ENCODE measurements at places on chromosomes 5 and 9.

DNA sequence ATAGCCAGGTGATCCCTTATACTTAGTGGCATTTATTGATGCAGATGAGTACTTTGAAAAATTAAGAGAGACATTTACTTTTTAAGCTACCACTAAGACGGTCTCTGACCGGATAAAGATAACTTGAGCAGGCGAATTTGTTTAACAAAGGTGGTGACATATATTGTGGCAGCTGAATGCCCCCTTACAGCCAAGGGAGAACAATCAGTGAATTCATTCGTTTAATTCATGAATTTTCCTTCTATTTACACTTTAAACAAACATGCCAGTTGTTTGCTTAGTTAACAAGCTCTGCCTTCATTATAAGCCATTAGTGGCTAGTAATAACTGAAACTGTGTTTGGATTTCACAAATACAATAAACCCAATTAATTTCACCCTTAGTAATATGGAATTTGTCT is 187.1 kb downstream of the AOPEP start:
- no peak for DNase-seq

- DNase-seq, result no peak
Measured at GRCh38 chr9:38185647-38186403, 116.8 kb upstream of the SHB start.

DNA sequence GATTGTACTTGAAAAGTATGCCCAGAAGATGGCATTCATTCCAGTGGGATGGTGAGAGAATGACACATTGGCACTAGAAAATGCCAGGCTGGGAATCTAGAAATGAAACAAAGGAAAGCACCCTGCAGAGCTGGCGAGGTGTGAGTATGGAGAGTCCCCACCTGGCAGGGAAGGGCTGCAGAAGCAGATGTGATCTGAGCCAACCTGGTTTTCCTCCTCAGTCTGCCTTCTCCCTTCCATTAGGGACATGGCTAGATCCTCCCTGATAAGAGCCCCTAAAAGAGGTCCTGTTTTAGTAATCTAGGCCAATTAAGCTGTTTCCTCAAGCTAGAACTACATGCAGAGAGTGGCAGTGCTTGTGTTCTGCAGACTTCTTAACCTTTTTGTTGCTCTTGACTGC is 24.7 kb upstream of the TNFSF15 start:
- DNase-seq, result no peak

- DNase-seq, result no peak
Measured at GRCh38 chr9:106420511-106420944, 442.4 kb upstream of the ZNF462 start.

GRCh38 chr9:111458139-111459009 is 25.8 kb downstream of the ECPAS start:
- DNase-seq, result no peak
